Fibroblast of skin of right quadriceps (primary cell): ENCODE measurements at places on chromosomes 7 and 10.

DNA sequence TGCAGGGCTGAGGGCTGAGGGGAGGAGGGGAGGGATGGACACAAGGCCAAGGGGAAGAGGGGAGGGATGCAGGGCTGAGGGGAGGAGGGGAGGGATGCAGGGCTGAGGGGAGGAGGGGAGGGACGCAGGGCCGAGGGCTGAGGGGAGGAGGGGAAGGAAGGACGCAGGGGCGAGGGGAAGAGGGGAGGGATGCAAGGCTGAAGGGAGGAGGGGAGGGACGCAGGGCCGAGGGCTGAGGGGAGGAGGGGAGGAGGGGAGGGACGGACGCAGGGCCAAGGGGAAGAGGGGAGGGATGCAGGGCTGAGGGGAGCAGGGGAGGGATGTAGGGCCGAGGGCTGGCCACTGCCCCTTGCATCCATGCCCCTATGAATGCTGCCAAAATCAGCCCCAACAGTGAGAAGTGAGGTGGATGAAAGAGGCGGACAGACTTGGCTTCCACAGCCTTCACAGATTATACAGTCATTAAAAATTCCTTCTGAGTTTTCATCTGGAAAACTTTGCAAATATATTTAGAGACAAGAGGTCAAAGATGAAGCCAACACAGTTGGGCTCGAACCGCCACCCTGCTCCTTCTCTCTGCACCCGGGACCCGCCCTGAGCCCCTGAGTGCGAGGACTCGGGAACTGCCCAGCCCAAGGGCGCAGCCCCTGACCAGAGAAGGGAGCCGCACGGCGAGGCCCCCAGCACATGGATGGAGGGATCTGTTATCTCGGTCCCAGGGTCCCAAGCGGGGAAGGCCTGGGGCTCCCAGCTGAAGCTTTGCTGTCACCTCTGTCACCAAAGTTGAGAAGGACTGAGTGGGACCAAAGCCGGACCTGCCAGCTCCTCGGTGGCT is 65.8 kb downstream of the DIP2C start:
- DNase-seq = no peak

GRCh38 chr10:90302758-90303481 is 554.9 kb downstream of the HTR7 start:
- DNase-seq = no peak

GRCh38 chr10:124008187-124008586 is 85.2 kb downstream of the CHST15 start:
- DNase-seq = no peak

DNA sequence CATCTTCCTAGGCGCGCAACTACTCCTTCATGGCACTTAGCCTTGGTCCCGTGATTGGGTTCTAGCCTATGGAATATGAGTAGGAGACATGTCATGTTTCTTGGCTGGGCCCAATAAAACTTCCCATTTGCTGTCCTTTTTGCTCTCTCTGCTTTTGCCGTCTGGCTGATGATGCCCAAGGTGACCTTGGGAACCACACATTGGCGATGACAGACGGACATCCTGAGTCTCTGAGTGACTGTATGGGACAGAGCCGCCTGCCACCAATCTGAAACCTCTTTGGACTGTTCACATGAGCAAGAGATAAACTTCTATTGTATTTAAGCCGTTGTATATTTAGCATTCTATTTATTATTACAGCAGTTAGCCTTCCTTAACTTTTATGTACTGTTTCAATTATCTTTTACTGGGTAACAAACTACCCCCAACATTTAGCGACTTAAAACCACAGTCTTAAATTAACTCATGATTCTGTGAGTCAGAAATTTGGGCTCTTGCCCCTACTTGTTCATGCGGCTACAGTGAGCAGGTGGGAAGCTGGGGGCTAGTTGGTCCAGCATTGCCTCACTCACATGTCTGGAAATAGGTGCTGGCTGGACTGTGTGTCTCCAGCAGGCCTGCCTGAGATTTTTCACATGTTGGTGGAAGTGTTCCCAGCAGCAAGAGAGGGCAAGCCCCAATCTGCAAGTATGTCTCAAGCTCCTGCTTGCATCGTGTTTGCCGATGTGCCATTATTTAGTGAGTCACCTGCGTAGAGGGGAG is 71.7 kb downstream of the NOD1 start:
- DNase-seq = peak; percentile 42

DNA sequence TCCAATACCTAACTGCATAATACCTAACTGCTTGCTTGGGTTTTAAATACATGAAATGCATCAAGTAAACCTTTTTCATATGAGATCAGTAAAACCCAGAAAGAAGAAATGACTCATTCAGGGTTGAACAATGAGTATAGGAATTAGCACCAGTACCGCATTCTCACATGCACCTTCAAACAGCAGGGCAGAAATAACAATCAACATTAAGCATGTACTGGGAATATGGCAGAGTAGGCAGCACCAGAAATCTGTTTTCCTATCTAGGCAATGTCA is 850.3 kb upstream of the SORCS1 start:
- no peak for DNase-seq
